K562 (cell line): ENCODE measurements at places on chromosomes 2 and 18. TPM values are rescaled to one million over a fixed set of nuclear protein-coding genes. Genes with fewer than 3 reads are reported as not detected.

ALK gene
- total RNA-seq = not detected in 2 replicates

CCNYL1 gene
- total RNA-seq = 4.5 and 6.0 TPM in 2 replicates

- no peak overlapping the region for H3K4me3 ChIP-seq
- no peak for DNase-seq
- H3K27ac ChIP-seq = no peak overlapping the region
- no peaks in the 10 kb centered on the region for H3K36me3 ChIP-seq
Measured at GRCh38 chr2:64699712-64700111, 46.0 kb upstream of the SERTAD2 start.

GRCh38 chr2:204108781-204109295, 172.3 kb downstream of the ICOS start:
- H3K4me3 ChIP-seq = no peak overlapping the region
- no peaks in the 10 kb centered on the region for H3K36me3 ChIP-seq
- H3K27me3 ChIP-seq = no peaks in the 10 kb centered on the region
- H3K27ac ChIP-seq = no peak overlapping the region
